Thymus (tissue), 14 donors: ENCODE measurements at places on chromosomes 4 and X. TPM values are rescaled to one million over a fixed set of nuclear protein-coding genes. Genes with fewer than 3 reads are reported as not detected.
A peak's percentile ranks its signal among the peaks of the same experiment; 100 is the strongest.

AADAT gene
- total RNA-seq: 1.7 TPM

TMEM156 gene
- 15.0 TPM for total RNA-seq

RAP2C gene
- total RNA-seq: 24.5 TPM

WDFY3 gene
- 8.3 TPM for total RNA-seq

DCX gene
- total RNA-seq: 0.19 TPM

GLRA3 gene
- total RNA-seq: 0.05 TPM

CCKAR gene
- total RNA-seq: 0.09 TPM

SEC31A gene
- total RNA-seq: 54.5 TPM

C1QTNF7 gene
- total RNA-seq: 0.61 TPM

PPBP gene
- total RNA-seq: 3.2 TPM

LONRF3 gene
- 0.19 TPM for total RNA-seq

- no peak for DNase-seq
These were observed 32.6 kb downstream of the RELL1 start for GRCh38 chr4:37653601-37654000.

GRCh38 chrX:36562986-36563385, 445.2 kb upstream of the FAM47C start:
- DNase-seq: no peak

GRCh38 chrX:114134465-114134864, 449.4 kb upstream of the HTR2C start:
- DNase-seq: no peak

GRCh38 chr4:94852616-94853015, 94.9 kb downstream of the BMPR1B start:
- DNase-seq: no peak

- DNase-seq: peak; percentile 4
These were observed 49.5 kb downstream of the PHEX start for GRCh38 chrX:22081475-22082092.

- no peak for DNase-seq
These were observed 376.3 kb upstream of the LCORL start for GRCh38 chr4:18397681-18398390.

DNA sequence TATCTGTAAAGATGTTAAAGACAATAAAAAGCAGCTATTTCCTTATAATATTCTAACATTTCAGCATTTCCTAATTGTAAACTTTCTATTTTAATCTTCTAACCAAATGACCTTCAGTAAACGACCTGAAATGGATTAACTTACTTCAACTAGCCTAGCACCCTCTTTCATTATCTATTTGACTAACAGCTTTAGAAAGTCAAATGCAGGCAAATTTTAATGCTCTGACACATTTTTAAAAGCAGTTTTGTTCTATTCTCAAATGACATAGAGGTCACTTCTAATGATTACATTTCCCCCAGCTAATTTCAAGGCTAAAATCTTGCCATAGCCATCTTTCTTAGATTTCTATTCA, 41.9 kb downstream of the SLC7A11 start:
- no peak for DNase-seq

- DNase-seq: no peak
These were observed 45.6 kb downstream of the ATRX start for GRCh38 chrX:77740376-77740905.

- DNase-seq: no peak
These were observed 140.0 kb downstream of the IDS start for GRCh38 chrX:149365061-149365460.

DNA sequence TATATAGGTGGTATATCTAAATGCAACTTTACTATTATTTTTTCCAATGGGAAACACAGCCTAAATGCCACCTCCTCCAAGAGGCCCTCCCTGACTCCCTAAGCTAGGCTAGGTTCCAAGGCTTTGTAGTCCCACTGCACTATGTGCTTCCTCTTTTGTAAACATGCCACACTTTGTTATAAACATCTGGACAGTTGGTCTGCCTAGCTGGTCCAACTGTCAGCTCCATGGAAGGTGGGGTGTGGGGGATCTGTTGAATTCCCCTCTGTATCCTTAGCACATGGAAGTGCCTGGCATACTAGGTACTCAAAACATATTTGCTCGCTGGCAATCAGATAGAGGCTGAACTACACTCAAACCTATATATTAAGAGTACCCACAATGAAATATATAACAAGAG, 63.4 kb downstream of the SLC9A7 start:
- DNase-seq: no peak

DNA sequence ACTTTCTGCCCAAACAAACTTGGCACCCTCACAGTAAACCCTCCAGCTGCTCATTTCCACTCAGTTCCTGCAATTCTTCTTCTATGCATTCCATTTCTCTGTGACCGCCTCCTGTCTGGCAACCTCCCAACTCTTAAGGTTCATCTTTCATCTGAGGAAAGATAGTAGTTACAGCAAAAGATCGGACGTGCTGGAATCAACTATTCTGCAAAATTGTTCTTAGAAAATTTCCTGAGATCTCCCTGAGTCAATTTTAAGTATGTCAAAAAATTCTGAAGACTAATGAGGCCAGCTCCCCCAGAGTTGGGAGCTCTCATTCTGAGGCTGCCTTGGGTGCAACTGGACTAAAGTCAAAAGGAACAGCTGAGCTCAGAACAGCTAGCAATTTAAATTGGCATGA, 1026.0 kb downstream of the ADGRL3 start:
- no peak for DNase-seq

DNA sequence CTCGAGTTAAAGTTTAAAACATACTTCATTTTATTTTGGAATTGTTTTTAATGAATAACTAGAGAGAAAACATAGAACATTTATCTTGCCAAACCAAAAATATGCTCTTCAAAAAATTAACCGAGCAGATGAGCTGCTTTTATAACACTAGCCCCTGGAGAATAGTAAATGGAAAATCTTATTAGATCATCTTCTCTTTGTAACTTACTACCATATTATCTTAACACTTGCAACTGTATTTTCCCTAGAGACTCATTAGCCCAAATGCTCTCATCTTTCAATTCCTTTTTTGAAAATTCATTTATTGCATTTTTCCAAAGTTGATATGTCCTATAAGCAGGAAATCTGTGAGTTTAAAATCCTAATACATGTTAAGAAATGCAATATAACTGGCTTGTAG, 143.3 kb downstream of the CAMK2D start:
- DNase-seq: no peak

DNA sequence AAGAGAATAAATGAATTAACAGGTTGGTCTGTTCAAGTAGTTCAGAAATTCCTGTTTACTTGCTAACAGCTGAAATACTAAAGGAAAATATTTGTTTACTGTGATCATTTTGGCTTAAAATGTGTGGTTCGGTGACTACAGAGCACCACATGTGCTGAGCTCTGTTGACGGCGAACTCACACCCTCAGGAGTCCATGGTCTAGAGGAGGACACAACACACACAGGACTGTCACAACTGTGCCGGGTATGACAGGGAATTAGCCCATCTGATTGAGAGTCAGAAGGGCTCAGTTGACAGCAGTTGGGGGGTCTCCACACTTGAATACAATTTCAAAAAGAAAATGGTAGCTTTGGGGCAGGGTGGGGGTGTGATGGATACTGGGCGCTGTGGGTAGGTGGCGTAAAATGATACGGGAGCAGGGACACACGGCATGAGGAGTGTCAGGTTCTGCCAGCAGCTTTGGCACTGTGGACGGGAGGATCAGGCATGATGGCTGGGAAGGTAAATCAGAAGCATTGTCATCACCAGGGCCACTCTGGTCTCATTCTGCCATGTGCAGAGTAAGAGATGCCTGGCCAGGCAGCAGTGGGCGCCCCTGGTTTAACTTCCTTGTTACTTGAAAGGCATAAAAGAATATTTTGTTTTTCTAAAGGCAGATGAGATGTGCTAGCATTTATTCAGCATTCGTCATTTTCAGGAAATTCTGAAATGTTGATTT, 33.3 kb downstream of the CLDN22 start:
- no peak for DNase-seq

- no peak for DNase-seq
These were observed 158.0 kb downstream of the REPS2 start for GRCh38 chrX:17104433-17104832.

DNA sequence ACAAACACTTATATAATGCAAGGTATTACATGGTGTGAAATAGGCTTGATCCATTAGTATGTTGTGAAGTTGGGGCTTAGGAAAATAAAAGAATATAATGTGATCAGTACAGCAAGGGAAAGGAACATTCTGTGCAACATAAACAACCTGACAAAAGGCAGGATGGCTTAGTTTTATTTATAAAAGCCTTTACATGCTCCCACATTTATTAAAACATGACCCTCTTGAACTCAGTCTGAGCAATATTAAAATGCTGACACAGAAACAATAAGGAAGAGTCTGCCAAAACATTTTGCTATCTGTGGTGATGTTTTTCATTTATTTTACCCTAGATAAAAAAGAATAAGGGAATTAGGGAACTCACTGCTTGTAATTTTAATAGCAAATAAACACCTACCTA, 519.7 kb downstream of the PCDH7 start:
- no peak for DNase-seq

DNA sequence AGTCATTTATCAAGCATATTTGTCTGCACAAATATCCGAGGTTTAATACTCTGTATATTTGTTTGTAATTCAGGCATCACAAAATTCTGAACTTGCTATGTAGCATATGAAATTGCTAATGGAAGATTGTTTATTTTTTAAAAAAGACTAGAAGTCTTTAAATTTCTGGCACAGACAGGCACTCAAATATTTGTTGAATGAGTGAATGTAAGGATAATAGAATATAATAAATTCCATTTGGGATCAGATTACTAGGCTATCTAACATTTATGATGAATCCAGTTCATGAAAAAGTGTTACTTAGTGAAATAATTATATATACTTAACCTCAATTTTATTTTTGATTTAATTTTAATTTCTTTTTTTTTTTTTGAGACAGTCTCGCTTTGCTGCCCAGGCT, 30.4 kb upstream of the TEC start:
- DNase-seq: no peak

DNA sequence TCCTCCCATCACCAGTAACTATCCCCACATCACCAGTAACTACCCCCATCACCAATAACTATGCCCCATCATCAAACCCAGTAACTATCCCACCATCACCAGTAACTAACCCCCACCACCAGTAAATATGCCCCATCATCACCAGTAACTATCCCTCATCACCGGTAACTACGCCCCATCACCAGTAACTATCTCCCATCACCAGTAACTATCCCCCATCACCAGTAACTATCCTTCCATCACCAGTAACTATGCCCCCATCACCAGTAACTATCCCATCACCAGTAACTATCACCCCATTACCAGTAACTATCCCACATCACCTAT, 2.9 kb downstream of the ASMTL start:
- DNase-seq: no peak

- no peak for DNase-seq
These were observed 270.0 kb downstream of the CENPC start for GRCh38 chr4:67275179-67275750.

GRCh38 chr4:150065740-150066139, 12.5 kb upstream of the DCLK2 start:
- no peak for DNase-seq

DNA sequence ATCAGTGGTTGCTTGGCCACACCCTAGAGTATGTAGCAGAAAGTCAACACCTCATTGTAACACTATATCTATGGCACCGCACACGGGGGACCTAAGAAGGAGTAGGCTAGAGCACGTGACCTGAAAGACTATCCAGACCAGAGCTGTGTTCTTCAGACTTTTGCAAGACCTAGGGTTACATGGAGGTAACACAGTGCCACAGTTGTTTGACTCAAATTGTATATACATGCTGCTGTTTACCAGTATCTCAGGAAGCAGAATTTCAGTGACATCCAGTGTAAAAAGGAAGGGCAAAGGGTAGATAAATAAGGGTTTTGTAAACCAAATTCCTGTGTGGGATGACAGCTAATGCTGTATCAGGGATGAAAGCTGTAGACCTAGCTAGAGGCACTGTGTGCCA, 30.2 kb downstream of the PNMA6A start:
- DNase-seq: no peak
